Progenitor cell of endocrine pancreas (in vitro differentiated cells): ENCODE measurements at places on chromosomes 4 and X.

GRCh38 chr4:138647433-138647832 is 368.1 kb upstream of the NOCT start:
- DNase-seq, result no peak

- no peak for DNase-seq
Measured at GRCh38 chr4:53010318-53010717, 148.2 kb downstream of the RASL11B start.

GRCh38 chrX:18721683-18722499 is 14.4 kb downstream of the PPEF1 start:
- no peak for DNase-seq

DNA sequence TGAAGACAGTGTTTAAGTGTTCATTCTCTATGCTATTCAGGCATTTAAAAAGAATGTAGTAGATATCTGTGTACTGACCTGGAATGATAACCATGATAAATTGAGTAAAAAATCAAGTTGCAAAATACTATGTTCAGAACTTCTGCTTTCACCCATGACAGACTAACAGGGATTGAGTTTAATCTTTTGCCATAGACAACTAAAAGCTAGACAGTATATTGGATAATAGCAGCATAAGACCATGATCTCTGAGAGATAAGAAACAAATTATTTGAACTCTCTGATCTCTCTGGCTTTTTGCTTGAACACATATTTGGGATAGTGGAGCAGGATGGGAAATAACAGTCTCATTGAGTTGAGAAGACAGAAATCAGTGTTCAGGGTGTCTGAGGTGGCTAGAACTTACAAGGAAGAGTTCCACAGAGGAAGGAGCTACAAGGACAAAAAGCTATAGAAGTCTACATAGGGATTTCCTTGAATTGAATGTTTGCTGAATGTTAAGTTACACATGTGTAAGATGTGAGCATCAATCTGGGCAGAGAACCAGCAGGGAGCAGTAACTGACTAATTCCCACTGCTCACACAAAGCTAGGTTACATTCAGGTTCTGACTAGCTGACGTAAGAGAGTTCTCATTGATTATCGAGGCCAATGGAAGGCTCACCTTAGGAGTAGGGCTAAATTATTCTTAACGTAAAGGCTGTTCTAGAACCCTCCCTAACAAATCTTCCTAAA is 60.4 kb downstream of the SLC30A9 start:
- no peak for DNase-seq

DNA sequence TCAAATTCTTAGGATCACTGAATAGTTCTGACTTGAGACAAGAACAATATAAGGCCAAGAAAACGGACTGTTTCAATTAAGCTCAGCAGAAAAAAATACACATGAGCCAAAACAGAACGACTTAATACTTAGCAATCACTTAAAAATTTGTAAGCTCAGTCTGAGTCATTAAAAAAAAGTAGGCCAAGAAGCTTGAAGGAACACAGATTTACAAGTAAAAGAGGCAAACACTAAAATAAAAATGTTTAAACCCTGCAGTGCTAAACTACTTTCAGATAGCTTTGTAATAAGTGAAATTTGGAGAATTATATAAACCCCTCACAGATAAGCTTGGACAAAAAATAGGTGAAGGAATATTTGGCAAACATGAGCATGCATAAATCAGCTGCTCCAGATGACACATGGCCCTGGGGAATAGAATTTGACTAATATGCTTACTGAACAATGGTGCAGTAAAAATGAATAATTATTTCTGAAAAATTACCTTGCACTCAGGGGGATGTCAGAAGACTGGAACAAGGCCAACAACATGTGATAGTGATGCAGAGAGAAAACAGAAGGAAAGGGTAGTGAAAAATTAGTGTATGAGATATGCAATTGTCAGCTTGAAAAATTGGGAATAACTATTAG is 49.6 kb downstream of the LNX1 start:
- no peak for DNase-seq

- no peak for DNase-seq
Measured at GRCh38 chr4:88822034-88822789, 124.6 kb upstream of the NAP1L5 start.

DNA sequence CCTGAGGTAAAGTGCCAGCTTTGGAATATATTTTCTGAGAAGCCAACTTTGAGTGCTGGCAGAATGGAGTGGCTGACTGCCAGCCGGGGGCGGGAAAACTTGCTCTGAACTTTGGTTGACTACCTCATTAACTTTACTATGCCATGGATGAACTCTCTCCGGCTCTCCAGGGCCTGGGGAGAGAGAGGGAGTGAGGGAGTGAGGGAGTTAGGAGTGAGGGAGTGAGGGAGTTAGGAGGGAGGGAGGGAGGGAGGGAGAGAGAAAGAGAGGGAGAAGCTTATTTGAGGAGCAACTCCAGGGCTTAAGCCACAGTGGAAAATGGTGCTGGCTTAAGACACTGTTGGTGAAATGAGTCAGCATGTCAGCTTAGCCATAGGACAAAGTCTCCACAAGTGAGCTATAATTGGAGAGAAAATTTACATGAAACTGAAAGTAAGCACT is 280.9 kb upstream of the RPS6KA3 start:
- no peak for DNase-seq

GRCh38 chr4:118284169-118284568 is 68.6 kb downstream of the PRSS12 start:
- no peak for DNase-seq

DNA sequence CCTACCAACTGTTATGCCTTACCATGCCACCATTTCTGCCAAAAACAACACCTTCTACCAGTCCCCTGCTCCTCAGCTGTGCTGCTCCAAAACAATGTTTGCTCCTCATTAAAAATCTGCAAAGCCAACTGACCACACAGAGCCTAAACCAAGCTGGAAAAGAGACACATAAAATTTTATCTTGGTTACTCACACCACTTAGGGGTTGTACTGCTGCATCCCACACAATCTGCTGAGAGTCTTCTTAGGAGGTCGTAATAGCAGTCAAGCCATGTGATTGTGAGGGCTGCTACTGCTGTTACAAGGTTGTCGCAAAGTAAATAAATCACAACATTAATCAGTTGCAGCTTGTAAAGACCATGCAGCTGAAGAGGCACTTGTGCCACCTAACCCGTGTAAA is 607.4 kb upstream of the FAM241A start:
- no peak for DNase-seq

DNA sequence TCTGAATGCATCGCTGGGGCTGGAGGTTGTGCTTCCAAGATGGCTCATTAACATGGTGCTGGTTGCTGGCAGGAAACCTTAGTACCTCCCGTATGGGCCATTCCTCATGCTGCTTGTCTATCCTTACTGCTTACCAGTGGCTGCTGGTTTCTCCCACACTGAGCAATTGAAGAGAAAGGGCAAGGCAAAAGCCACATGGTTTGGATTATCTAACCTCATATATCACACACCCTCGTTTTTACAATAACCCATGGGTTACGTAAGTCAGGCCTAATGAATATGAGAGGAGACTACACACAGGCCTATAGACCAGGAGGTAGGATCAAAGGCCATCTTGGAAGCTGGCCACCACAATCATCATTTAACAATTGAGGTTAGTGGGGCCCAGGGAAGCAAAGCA is 141.8 kb upstream of the EDNRA start:
- DNase-seq, result no peak

DNA sequence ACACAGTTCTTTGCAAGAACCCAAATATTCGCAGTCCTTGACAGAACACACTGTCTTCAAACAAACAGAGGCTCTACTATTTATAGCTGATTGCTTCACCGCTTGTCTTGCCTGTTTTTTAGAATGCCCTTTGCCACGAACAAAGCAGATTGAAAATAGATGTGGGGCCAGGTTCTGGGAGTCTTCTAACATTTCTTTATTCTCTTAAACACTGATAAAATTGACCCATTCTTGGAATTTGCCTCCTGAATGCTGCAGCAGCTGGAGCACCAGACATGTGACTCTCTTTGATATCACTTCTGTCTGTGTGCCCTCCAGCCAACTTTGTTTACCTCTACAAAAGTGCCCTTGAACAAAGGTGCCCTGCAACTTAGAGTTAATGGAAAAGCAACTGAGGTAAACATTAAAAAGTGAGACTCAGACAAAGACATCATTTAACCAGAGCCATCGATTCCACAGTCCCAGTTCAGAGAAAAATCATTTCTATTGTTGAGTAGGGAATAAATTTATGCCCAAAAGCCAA is 64.2 kb upstream of the SPP1 start:
- no peak for DNase-seq

DNA sequence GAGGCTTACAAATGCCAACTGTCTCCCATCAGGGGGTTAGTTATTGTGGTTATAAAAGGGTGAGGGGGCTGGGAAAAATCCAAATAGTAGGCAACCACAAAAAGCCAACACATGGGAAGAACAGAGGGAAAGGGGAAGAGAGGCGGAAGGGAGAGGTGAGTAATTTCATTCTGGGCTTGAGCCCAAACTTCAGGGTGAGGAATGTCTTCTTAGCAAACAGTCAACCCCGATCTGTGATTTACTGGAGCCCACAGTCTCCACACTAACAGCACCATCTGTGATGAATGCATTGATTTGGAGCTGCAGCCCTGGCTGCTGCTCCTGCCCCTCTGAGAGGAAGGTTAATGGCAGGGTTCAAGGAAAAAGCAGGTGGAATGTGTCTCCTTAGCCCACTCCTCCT is 162.2 kb upstream of the GPR101 start:
- DNase-seq, result no peak

- DNase-seq, result no peak
Measured at GRCh38 chr4:162456106-162456505, 292.3 kb upstream of the FSTL5 start.

DNA sequence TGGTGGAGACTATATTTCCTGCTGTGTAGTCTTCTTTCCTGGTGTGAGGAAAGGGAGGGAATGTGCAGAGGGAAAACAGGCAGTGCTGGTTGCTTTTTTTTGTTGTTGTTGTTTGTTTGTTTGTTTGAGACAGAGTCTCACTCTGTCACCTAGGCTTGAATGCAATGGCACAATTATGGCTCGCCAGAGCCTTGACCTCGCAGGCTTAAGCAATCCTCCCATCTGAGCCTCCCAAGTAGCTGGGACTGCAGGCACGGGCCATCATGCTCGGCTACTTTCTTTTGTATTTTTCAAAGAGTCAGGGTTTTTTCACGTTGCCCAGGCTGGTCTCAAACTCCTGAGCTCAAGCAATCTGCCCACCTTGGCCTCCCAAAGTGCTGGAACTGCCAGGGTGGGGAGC is 82.5 kb downstream of the RELL1 start:
- no peak for DNase-seq

DNA sequence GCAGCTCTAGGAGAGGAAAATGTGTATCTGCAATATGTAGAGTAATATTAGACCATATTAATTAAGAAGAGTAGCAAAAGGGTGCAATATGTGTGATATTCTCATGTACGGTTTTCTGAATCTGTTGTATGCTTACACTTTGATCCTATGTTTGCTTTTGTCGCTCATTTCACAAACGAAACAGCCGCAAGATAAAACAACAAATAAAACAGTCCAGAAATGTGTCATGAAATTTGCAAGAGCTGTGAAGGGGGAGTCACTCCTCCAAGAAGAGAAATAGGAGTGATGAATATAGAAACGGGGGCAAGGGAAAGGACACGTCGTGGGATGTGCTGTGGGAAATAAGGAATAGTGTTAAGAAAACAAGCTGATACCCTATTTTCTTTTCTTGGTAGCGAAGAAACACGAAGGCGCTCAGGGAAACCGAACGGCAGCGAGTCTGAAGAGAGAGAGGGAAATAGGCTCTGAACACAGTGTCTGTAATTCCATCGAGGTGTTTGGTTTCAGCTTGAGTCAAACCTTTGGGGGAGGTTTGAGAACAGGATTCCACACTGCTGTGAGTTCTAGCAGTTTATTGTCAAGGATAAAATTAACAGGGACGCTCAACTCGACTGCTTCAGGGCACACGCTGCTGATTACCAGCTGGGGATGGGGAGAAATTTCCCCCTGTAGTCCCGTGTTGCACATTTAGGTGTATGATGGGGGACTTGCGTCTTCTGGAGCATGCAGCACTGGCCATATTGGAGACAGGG is 595.6 kb upstream of the TENM3 start:
- DNase-seq, result no peak

DNA sequence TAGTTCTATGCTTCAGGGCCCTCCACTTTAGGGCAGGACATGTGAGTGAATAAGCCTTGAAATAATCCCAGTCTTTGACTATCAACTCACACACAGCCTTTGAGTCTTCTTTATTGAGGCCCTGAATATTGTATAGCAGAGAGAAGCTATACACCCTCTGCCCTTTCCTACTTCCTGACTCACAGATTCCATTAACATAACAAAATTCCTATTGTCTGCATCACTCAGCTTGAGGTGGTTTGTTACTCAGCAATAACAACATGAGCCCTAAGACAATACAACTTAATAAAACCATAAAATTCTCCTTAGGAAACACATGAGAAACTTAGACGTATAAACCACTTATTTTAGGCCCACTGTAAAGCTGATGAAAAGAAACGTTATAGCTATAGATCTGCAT is 680.3 kb upstream of the DIAPH2 start:
- no peak for DNase-seq

DNA sequence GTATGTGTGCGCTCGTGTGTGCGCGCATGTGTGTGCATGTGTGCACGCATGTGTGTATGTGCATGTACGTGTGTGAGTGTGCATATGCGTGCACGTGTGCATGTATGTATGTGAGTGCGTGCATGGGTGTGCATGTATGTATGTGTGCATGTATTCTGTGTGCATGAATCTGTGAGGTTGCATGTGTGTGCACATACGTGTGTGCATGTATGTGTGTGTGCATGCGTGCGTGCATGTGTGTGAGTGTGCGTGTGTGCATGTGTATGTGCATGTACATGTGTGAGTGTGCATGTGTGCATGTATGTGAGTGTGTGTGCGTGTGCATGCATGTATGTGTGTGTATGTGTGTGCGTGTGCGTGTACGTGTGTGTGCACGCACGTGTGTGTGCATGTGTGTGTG is 241.5 kb downstream of the SHOX start:
- DNase-seq, result no peak

DNA sequence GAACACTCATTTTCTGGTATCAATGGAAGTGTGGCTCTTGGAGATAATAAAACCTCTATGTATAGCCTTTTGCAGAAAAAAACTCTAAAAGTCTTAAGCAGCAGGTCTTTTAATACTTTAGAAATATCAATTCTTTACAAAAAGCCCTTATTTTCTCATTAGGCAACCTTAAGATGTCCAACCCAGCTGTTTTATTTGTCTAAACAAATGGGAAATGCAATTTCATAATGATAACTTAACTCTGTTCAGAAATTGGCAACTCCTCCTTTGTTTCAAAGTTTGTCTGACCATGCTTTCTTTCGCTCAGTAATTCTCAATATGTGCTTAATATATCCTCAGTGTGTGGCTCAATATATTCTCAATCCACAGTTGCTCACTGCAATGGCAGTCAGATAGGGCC is 196.5 kb upstream of the VEGFC start:
- no peak for DNase-seq

DNA sequence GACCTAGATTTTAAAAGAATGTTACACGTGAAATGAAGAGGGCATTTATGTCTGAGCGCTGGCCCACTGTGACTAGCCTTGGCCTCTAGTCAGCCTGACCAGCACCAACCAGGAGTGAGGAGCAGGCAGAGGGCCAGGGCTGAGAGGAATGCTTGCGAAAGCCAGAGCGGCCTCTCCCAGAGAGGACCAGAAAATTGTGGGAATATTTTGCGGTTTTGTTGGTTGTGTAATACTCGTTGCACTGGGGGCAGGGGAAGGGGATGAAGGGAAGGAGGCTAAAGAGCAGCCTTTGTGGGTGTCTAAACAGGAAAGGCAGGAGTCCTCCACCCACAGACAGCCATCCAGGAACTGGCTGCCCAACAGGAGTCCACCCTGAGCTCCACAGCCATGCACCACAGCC is 3.8 kb downstream of the GABRE start:
- no peak for DNase-seq

- DNase-seq, result no peak
Measured at GRCh38 chr4:3070709-3071500, 3.4 kb downstream of the HTT-AS start.
